ENCODE measurements at places on chromosomes 1 and 21. TPM values are rescaled to one million over a fixed set of nuclear protein-coding genes. Genes with fewer than 3 reads are reported as not detected.

GRCh38 chr1:54848134-54848948 is 38.7 kb downstream of the DHCR24 start:
- no peak for DNase-seq

GRCh38 chr1:47438165-47439016 is 547 bp downstream of the FOXD2 start:
- DNase-seq = peak; percentile 66

GRCh38 chr1:206725109-206725963 is 40.6 kb downstream of the MAPKAPK2 start:
- peak; percentile 93 for DNase-seq

- DNase-seq = peak; percentile 78
These were observed 122.8 kb upstream of the IVNS1ABP start for GRCh38 chr1:185439727-185440415.

- DNase-seq = peak; percentile 96
These were observed 10.9 kb downstream of the OLIG2 start for GRCh38 chr21:33036430-33037162.

Gene PKLR
- total RNA-seq = not detected

DNA sequence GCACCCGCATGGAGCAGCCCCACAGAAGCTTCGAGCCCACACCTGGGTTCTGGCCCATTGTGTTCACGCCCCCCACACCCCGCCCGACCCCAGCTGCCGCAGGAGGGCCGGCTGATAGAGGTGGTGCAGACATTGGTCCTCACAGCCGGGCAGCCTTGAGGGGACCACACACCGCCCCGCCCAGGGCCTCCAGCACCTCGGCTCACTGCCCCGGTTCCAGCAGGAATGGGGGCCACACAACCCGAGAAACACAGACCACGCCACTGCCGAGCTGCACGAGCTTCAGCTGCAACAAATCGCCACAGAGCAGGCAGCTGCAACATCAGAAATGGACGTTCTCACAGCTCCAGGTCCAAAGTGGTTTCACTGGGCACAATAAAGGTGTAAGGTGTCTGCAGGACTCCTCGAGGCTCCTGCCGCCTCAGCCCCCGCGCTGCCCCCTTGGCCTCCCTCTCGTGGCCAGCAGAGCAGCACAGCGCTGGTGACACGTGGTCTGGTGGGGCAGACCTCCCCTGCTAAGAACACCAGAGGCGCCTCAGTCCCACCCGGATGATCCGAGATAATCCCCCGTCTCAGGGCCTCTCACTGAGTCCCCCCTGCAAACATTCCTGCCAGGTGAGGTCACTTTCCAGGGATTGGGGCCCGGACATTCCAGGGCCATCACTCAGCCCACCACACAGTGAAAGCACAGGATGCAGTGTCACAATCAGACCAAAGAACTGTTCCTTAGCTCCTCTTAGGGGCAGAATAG is 62.3 kb upstream of the ADARB1 start:
- peak; percentile 99 for DNase-seq

GRCh38 chr1:58629031-58629462 is 52.0 kb upstream of the TACSTD2 start:
- DNase-seq = no peak

GRCh38 chr1:219514728-219515127 is 98.2 kb downstream of the ZC3H11B start:
- no peak for DNase-seq

- DNase-seq = no peak
These were observed 99.8 kb upstream of the LHX8 start for GRCh38 chr1:75034376-75034775.

Gene SUSD4
- total RNA-seq = not detected

GRCh38 chr1:6263716-6264115 is 2.8 kb upstream of the GPR153 start:
- DNase-seq = no peak

GRCh38 chr1:24216276-24217074 is 29.4 kb upstream of the IFNLR1 start:
- no peak for DNase-seq

GRCh38 chr1:55015123-55015522 is 16.4 kb downstream of the BSND start:
- peak; percentile 46 for DNase-seq

GRCh38 chr21:43913928-43914327 is 48.9 kb downstream of the AGPAT3 start:
- DNase-seq = peak; percentile 65

GRCh38 chr21:17708522-17709265 is 96.0 kb upstream of the BTG3 start:
- DNase-seq = no peak

DNA sequence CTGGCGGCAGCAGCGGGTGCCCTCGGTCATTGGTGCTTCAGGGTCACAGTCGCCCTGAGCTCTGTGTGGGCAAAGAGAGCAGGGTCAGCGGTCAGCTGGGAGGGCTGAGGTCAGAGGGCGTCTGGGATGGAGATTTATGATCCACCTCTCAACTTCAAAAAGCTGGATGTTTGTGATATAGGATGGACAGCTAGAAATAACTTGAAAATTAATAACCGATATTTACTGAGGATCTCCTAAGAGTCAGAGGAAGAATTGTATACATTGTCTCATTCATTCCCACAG is 2.0 kb downstream of the LEFTY1 start:
- DNase-seq = peak; percentile 29

DNA sequence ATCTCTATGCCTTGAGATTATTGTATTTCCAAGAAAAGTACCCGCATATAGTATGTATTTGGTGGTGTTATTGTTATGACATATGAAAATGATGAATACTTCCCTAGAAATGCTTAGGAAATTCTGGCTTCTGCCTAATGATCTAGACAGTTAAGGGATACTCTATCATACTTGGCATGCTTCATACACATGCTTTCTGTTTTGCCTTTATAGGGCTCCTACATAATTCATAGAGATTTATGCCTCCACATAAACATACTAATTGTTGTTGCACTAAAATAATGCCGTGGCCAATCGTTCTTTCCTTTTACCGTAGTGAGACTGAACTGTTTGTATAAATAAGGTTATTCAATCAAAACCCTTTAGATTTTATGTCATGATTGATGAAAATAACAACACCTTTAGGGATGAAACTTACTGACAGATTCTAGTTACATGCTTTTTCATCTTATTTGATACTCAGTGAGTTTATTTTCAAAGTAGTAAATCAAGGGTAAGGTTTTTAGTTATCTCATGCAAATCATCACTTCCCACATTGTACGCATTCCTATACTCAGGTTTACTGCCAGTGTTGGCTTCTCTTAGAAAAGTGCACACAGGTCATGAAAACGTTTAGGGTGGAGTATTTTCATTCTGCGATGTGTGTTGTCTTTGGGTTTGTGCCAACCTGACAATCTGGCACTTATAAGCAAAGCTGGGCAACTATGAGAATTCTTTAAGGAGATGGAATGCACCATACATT is 40.5 kb upstream of the SCYL3 start:
- DNase-seq = no peak

- DNase-seq = no peak
These were observed 20.0 kb upstream of the CLIC6 start for GRCh38 chr21:34648739-34649297.

Gene MYCL
- 0.88 TPM for total RNA-seq

Gene LRRC38
- total RNA-seq = not detected

Gene MAP3K21
- total RNA-seq = under 0.01 TPM
